ENCODE measurements at places on chromosomes 2 and 18.

- H3K27ac ChIP-seq = no peak overlapping the region
- H3K4me3 ChIP-seq = no peak overlapping the region
- no peak for DNase-seq
- H3K36me3 ChIP-seq = peaks cover 43% of the 10 kb centered on the region
- peaks cover 12% of the 10 kb centered on the region for H3K27me3 ChIP-seq
Observed at GRCh38 chr2:1638281-1638860, 105.9 kb downstream of the PXDN start.

DNA sequence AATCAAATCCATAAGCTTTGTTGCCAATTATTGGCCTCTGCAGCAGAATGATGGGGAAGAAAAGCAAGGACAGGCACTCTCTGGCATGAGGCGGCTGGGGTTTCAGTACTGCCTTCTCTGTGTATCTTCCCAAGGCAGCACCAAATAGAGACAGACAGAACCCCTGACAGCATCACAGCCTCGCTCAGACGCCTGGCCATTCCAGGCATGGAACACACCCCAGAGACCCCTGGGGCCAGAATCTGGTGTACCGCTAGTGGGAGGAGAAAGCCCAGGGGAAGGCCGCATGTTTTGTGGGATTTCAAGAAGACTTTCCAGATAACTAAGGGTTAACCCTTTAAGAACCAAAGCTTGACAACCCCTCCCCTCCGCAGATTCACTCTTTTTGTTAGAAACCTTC, 282.1 kb downstream of the EN1 start:
- no peak overlapping the region for H3K4me3 ChIP-seq
- H3K27me3 ChIP-seq = peaks cover 2% of the 10 kb centered on the region
- DNase-seq = no peak
- no peak overlapping the region for H3K27ac ChIP-seq
- no peaks in the 10 kb centered on the region for H3K4me1 ChIP-seq

GRCh38 chr2:54652540-54652939, 70.9 kb upstream of the EML6 start:
- H3K36me3 ChIP-seq = peaks cover 59% of the 10 kb centered on the region
- peak; percentile 41 for DNase-seq
- no peak overlapping the region for H3K27ac ChIP-seq
- H3K27me3 ChIP-seq = no peaks in the 10 kb centered on the region

DNA sequence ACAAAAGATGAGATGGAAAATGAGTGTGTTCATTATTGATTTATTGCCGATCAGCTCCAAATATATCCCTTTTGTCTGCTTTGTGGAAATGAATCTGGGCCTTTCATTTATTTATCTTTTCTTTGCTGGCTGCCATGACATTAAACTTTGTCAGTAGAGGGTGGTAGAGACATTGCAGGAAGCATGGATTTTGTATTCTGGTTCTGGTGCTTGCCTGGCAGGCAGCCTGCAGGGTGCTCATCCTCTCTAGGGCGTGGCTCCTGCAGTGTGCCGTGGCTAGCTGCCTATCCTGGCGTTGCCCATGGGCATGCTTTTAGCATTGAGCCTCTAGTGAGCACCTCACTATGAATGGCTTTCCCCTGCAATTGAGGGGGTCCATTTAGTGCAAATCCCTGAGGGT, 593.1 kb downstream of the RNF144A start:
- H3K27me3 ChIP-seq = no peaks in the 10 kb centered on the region
- no peak for DNase-seq
- no peaks in the 10 kb centered on the region for H3K36me3 ChIP-seq
- no peak overlapping the region for H3K27ac ChIP-seq

- H3K4me1 ChIP-seq = no peaks in the 10 kb centered on the region
- no peak for DNase-seq
- H3K27me3 ChIP-seq = no peaks in the 10 kb centered on the region
- H3K36me3 ChIP-seq = no peaks in the 10 kb centered on the region
- H3K4me3 ChIP-seq = no peak overlapping the region
Observed at GRCh38 chr2:163182764-163183354, 344.3 kb upstream of the KCNH7 start.

DNA sequence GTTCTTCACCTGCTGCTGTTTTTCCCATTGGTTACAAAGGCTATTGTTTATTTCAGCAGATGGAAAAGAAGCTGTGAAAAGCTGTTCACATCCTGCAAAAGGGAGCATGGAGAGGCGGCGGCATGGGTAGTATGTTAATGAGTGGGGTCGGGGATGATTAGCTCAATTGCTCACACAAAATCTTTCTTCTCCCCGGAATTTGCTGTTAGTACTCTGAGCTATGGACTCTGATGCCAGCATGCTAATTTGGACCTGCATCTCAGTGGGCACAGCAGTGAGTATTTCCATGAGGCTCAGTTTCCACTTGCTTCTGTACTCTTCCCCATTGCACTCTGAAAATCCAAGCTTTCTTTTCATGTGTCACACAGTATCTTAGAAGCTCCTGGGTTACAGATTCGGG, 61.6 kb downstream of the DNER start:
- H3K36me3 ChIP-seq = no peaks in the 10 kb centered on the region
- H3K4me1 ChIP-seq = no peaks in the 10 kb centered on the region
- H3K4me3 ChIP-seq = no peak overlapping the region
- H3K27me3 ChIP-seq = peaks cover 8% of the 10 kb centered on the region

DNA sequence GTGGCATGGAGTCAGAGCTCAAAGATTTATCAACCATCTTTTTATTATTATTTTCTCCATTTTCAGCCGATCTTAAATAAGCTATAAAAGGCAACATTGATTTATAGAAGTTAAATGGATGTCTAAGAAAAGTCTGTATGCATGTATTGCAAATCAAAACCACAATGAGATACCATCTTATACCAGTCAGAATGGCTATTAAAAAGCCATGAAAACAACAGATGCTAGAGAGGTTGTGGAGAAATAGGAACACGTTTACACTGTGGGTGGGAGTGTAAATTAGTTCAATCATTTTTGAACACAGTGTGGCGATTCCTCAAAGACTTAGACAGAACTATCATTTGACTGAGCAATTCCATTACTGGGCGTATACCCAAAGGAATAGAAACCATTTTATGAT, 731.0 kb downstream of the CNTNAP5 start:
- H3K27ac ChIP-seq = no peak overlapping the region
- H3K4me1 ChIP-seq = no peaks in the 10 kb centered on the region
- H3K4me3 ChIP-seq = no peak overlapping the region
- no peak for DNase-seq
- H3K27me3 ChIP-seq = no peaks in the 10 kb centered on the region
- no peaks in the 10 kb centered on the region for H3K36me3 ChIP-seq

Data from HFFc6 (cell line).